ENCODE measurements at places on chromosomes 12 and 14.
A peak's percentile ranks its signal among the peaks of the same experiment; 100 is the strongest.

GRCh38 chr12:114415525-114415868, 9.6 kb upstream of the TBX5 start:
- DNase-seq = no peak

- DNase-seq = no peak
Measured at GRCh38 chr12:69150796-69151127, 88.6 kb upstream of the CPSF6 start.

DNA sequence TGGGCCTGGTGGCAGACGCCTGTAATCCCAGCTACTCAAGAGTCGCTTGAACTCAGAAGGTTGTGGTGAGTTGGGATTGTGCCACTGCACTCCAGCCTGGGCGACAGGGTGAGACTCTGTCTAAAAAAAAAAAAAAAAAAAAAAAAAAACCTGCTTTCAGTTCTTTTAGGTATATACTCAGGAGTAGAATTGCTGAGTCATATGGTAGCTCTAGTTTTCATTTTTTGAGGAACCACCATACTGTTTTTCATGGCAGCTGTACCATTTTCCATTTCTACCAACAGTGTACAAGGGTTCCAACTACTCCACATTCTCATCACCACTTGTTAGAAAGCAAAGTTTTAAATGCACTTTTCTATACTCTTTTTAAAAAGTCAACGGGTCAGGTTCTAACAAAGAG, 119.8 kb downstream of the DPF3 start:
- no peak for DNase-seq

DNA sequence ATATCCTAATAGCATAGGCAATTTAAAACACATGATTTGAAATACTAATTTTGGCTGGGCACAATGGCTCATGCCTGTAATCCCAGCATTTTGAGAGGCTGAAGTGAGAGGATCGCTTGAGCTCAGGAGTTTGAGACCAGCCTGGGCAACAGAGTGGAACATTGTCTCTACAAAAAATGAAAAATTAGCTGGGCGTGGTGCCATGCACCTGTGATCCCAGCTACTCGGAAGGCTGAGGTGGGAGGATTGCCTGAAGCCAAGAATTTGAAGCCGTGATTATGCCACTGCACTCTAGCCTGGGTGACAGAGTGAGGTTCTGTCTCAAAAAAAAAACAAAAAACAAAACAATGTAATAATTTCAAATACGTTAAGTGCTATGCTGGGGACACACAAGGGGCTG, 83.3 kb downstream of the SSPN start:
- DNase-seq = no peak

GRCh38 chr12:6535960-6536847, 1.9 kb downstream of the GAPDH start:
- DNase-seq = no peak

- DNase-seq = no peak
Measured at GRCh38 chr14:56094076-56094475, 24.1 kb upstream of the PELI2 start.

DNA sequence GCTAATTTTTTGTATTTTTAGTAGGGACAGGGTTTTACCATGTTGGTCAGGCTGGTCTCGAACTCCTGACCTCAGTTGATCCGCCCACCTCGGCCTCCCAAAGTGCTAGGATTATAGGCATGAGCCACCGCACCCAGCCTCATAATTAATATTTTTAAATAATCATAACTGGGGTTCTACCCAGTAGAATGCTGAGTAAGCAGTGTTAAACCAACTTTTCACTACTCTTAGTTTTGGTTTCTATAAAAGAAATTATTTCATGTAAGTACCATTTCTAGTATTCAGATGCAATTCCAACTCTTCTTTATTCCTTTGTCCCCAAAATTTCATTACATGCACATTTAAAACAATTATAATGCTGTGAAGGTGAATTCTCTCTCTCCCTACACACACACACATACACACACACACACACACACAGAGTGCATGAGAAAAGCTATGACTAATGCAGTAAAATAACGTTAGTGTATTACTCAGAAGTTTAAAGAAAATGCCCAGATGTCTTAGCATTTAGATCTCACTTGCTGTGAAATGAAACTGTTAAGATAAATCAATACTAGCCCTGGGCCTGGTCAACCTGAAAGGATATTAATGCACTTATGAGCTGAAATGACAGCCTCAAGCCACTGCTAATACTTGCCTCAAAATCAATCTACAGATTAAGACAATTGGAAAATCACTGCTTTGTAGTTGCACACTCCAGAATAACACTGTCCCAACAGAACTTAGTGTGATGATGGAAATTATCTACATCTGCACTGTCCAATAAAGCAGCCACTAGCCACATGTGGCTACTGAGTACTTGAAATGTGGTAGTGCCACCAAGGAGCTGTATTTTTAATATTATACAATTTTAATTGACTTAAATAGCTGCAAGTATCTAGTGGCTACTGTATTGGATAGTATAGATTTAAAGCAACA, 36.0 kb downstream of the PTPN21 start:
- DNase-seq = no peak

DNA sequence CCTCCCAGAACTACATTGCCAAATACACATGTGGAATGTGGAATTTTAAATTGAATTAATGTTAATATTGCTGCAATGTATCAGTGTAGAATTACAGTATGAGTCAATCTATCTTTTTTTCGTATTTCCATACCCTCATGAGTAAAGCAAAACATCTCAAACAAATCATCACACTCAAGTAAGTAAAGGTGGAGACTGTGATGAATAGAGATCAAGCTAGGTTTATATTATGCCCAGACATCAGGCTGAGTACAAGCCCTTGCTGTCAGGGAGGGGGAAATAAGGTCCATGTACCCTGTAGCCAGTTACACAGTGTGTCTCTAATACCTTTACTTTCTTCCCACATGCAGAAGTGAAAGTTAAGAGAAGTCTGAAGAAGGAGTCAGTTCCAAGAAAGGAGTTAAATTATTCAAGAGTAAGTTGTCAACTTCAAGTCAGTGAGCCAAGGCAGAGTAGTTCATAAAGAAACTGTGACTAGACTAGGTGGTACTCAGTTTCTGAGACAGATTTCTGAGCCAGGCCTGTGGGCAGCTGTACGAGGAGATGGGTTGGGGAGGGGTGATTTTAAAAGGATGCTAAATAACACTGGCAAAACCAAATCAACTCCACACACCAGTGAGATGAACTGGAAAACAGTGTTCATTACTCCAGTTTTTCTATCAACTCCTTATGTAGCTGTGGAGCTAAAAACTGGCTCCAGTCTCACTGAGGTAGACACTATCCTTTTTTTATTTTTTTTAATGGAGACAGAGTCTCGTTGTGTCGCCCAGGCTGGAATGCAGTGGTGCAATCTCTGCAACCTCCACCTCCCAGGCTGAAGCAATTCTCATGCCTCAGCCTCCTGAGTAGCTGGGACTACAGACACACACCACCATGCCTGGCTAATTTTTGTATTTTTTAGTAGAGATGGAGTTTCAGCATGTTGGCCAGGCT, 23.8 kb upstream of the STK38L start:
- no peak for DNase-seq

DNA sequence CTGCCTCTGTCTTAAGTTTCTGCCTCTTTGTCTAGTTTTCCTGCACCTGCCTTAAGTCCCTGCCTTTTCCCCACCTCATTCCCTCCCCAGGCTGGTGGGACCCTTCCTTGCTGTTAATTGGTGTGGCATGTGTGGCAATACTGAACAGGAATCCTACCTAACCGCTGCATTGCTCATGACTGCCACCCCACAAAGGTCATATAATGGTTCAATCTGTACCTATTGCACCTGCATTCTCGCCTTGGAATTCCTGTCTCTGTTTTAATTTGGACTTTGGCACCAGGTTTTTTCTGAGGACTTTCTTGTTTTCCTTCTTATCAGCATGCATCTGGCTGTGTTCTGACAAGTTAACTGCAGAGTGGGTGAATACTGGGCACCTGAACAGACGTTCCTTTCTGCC, 966.2 kb upstream of the TMEM132C start:
- DNase-seq = no peak

DNA sequence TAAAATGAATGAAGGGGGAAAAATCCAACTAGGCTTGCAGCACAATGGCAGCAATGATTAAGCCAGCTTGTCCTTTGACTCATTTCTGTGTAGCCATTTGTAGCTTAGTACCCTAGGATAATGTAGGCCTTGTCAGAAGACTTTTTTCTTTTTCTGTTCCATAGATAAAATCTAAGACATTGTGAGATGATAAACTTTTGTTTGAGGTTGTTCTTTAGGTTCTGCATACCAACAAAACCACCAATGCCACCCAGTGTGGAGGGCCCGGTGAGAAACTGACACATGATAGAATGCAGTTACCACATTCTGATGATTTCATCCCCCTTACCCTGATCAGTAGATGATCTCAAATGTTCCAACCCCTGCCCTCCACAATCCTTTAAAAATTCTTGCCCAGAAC, 6.6 kb upstream of the KLRD1 start:
- DNase-seq = no peak

GRCh38 chr12:128794661-128795529, 28.9 kb downstream of the SLC15A4 start:
- no peak for DNase-seq

DNA sequence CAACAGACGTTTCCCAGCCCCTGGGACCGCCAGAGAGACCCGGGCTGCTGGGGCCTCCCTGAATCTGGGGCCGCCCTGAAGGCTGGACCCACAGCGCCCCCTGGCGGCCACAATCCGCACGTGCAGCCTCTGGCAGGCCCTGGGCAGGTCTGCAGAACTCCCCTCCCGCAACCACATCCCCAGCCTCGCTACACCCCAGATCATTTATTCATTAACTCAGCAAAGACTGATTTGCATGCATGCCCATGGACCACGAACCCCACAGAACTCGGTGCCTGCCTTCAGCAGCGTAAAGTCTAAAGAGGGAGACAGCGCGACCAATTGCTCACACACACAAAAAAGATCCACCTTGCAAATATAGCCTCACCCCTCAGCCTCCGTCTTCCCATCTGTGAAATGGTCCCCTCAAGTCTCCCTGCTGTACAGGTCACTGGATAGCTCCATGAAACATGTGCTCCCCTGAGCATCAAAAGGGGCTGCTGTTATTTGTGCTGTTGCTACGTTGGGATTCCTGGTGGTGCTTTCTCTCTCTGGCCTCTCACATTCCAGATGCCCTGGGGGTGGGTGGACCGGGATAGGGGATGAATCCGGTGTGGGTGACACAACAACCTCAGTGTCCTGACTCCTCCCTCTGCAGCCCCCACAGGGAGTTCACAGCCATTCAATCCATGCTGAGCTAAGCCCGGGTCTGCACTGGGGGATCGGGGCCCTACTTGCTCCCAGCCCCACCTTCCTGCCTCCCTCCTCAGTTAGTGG, 96.4 kb downstream of the SCARB1 start:
- DNase-seq = peak; percentile 87

- no peak for DNase-seq
Measured at GRCh38 chr14:50985859-50986331, 41.6 kb upstream of the PYGL start.

- no peak for DNase-seq
Measured at GRCh38 chr12:32312049-32312670, 87.2 kb upstream of the FGD4 start.

- DNase-seq = no peak
Measured at GRCh38 chr12:101750152-101750551, 10.9 kb upstream of the SYCP3 start.

DNA sequence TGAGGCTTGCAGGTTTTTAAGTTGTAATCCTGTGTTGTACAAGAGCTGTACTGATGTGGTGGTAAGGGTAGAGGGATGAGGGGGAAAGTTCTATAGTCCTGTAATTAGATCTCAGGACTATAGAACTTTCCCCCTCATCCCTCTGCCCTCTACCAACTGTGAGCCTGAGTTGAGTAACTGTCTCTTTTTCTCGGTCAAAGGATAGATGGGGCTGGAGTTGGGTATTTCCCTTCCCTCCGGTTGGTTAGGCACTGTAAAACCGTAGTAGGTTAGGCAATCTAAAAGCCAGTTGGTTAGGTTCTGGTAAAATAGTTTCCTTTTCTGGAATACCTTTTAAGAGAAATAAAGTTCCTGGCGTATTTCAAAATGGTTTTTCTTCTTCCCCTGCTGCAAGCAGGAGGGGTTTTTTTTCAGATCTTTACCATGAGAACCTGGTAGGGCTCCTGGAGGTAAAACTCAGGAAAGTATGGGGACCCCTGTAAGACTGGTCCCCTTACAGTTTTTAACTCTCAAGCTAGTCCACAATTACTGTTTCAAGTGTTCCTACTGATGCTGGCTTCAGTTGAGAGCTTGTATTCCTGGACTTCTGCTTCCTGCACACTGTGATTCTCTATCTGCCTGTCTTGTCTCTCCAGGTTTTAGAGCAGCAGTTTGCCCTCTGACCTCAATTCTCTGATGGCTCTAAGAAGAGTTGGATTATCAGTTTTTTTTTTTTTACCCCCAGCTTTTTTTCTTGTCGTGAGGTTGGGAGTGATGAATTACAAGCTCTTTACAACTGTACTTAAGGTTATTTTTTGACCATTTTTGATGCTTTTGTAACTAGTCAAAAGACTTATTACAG, 58.7 kb downstream of the FUT8 start:
- DNase-seq = no peak

DNA sequence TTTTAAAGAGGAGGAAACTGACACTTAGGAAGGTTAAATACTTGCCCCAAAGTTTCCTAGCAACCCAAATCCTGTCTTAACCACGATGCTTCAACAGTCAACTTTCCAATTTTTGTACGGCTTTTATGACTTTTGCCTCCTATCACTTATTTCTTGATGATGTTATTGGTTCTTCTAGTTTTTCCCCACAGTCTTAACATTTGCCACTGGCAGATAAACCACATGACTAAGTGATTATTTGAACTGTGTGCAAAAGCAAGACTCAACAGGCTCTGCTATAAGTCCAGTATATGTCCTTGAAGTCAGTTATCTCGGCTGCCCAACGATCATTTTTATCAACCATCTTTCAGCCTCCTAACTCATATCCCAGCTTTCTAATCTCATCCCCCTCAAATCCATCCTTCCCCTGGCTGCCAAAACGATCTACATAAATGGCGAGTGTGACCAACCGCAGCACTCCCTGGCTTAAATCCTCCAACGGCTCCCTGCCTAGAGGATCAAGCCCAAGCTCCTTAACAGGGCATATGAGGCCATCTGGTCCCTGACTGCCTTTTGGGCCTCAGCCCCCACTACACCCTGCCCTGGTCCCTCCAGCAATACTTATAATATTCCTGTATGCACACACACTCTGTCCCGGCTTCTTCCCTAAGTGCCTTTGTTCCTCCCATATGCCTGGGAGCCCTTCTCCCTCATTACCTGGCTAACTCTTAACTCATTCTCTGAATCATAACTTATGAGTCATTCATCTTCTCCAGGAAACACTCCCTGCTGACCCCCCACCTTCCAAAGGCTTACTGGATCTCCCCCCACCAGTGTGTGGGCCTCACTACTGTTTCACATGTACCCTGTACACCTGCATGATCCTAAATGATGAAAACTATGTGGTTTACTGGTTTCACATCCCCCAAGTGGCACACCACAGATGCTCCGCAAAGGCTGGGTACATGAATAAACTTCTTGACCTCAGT, 8.8 kb downstream of the VPS37B start:
- no peak for DNase-seq

- no peak for DNase-seq
Measured at GRCh38 chr14:69657950-69658355, 46.6 kb downstream of the SUSD6 start.

GRCh38 chr12:56957229-56958052, at the start of gene RDH16:
TSS of gene RDH16 (minus strand) at chr12:56957608. CDS start at chr12:56957462, 146 bp downstream.
- DNase-seq = no peak
